AG20443 (cell line): ENCODE measurements at places on chromosomes 11 and 22.

DNA sequence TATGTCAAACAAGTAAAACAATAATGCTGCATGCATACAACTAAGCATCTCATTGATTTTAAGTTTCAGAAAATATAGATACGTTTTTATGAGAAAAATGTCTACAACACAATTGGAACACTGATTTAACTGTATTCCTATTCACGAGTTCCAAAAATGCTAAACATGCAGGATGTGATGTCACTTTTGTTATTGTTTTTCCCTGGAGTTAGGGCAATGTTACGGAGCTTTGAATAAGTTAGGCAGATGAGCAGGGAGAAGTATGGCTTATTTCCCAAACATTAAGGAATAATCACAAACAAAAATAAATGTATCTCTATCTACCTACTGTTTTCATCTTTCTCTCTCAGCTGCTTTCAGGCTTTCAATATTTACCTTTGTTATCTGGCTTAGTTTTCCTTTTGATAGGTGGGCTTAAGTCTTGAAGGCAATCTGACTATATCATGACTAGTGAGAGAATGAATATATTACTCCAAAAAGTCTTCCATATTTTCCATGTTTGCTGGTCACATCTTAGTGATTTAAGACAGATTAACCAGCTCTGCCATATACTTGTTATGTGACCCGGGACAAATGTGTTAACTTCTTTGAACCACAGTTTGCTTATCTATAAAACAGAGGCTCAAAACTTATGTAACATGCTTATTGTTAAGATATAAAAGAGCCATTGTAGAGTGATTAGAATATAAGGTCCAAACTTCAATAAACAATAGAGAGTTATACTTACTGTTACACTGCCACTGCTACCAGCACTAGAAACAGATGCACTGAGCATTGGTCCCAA is 854.4 kb upstream of the CCDC90B start:
- no peak for DNase-seq

DNA sequence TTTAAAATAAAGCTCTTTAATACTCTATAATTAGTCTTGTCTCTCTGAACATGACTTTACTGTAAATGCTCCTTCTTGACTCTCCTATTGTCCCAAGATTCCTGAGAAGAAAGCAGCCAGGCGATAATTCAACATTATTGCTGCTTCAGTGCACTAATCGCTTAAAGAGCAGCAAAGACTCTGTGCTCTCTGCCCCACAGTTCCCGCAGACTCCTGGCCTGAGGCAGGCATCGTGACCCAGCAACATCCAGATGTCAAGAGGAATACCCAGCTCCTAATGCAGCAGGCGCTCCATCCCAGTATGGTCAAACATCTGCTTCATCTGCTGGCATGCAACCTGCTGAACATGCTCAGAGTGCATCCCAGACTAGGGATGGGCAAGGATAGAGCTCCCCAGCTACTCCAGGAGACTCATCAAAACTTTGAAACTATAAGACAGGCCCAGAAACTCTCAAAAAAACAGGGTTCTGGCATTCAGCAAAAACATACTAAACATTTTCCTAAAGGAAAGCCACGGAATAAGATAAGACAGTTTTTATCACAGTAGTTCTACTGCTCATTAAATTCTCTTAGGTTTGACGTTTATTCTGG is 270.0 kb downstream of the SOX6 start:
- DNase-seq = no peak

- no peak for DNase-seq
Measured at GRCh38 chr22:29733362-29734201, 13.8 kb downstream of the CABP7 start.

DNA sequence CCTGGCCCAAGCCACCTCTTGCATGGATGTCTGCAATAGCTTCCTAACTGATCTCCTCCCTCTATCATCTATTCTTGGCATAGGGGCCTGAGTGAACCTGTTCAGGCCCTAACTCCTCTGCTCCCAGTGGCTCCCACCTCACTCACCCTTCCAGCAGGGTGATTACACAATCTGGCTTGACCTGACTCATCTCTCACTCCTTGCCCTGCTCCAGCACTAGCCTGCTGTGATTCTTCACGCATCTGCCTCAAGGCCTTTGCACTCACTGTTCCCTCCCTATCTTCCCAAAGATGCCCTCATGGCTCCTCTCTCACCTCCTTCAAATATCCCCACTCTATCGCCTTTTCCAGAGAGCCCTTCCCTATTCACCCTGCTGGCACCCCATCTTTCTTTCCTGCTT is 10.5 kb downstream of the SCN4B start:
- DNase-seq = no peak

DNA sequence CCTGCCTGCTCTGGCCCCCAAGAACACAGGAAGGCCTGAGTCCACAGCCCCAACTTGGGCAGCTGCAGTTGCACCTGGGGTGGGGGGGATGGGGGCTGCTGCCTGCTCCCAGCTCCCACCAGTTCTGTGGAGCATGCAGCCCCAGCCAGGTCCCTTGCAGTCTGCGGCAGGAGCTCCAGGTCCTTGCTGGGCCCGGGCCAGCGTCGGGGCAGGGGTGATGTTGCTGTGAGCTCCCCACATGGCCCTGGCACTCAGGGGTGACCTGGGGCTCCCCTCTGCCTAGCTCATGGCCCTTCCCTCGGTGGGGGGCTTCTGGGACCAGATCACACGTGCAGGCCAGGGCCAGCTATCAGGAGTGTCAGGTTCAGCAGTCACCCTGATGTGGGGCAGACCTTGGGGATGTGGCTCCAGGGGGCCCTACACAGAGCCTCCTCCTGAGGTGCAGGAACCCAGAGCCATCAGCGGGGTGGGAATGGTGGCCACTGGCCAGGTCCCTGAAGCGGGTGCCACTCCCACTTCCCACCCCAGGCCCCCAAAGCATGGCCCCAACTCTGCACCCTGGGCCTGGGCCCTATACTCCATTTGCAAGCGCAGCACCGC is 10.4 kb upstream of the MED17 start:
- DNase-seq = no peak

DNA sequence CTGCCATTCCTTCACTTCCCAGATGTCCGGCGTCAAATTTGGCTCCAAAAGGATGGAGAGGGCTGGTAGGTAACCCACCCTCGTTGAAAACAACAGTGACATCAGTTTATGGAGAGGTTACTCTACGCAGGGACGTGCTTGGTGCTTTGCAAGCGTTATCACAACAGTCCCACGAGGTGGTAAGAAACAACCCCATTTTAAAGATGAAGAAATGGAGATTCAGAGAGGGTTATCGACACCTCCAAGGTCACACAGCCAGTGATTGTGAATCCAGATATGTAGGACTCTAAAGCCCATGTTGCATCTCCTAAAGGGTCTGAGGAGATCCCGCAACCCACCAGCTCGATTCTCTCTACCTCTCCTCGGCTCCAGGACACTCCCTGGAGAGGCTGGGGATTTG is 773 bp downstream of the MIAT start:
- DNase-seq = no peak

- no peak for DNase-seq
Measured at GRCh38 chr22:48397531-48398180, 1430.0 kb downstream of the BRD1 start.

GRCh38 chr11:19398273-19398672 is 157.5 kb upstream of the E2F8 start:
- DNase-seq = peak; percentile 21

GRCh38 chr11:26017322-26017860 is 314.5 kb upstream of the ANO3 start:
- DNase-seq = no peak

DNA sequence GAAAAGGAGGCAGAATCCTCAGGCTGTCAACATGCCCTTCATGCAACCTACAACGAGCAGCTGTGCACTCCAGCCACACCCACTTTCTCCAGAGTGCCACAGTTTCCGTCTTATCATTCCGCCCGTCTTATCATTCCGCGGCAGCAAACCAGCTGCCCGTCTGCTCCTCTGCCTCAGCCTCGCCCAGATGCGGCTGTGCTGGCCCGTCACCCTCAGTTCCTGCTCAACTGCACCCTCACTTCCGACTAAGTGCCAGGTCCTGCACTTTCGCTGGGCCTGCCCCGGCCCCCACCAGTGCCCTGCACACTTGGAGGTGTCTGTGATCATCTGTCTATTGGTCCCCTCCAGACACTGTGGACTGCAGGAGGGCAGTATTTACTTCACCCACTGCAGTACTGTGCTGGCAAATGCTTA is 43.7 kb downstream of the MICAL3 start:
- peak; percentile 54 for DNase-seq

GRCh38 chr11:118003456-118003855 is 17.3 kb downstream of the IL10RA start:
- no peak for DNase-seq

DNA sequence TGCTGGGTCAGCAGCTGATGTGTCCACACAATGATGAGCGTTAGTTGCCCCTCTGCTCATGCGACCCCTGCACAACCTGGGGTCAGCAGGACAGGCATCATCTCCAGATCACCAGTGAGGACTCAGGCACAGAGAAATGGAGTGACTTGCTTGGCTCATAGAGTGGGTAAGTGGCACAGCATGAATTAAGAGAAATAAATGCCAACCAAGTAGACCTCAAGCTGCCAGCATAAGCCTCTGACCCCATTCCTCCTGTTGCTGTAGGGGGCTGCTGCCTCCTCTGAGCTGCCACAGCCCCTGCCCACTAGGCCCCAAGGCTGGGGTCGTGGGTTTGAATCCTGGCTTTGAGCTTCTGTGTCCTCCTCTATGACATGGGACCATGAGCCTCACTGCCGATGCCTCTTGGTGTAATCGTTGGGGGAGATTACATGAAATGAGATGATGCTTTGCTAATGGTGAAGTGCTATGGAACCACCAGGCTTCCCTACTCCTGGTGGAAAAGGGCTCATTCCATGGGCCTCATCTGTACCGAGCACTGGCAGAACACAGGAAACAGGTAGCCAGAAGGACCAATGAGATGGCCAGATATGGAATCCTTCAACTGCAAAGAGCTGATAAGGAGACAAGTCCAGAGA is 33.6 kb downstream of the LRRC32 start:
- no peak for DNase-seq

DNA sequence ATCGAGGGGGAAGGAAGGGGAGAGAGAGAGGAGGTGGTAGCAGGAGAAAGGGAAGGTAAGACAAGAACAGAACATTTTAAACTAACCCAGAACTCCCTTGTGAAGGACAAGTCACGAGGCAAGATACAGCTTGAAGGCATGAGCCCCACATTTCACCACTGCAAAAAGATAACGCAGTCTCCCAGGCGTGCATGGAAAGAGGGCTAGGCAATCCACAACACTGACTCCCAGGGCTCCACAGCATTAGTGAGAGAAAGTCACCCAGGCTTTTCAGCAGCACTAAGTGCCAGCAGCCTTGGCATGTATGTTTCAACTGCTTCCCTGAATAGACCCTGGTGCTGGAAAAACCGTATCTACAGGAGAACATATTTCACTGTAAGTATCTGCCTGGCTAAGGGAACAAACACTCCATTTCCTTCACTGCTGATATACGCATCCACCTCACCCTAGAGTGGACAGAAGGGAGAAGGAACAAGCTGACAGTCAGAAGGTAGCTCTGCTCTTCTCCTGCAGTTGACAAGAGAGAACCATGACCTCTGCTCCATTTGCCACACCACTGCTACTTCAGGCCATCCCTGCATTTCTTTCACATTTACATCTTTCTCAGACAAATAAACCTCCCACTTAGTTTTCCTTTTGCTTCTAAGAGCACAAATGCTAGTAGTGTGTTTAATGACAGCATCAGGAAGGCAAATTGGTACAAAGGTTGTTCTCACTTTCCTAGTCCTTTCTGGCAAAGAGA is 87.9 kb downstream of the AMBRA1 start:
- DNase-seq = no peak

- DNase-seq = no peak
Measured at GRCh38 chr11:1696608-1697570, at the start of gene KRTAP5-6. KRTAP5-6 (plus strand) TSS chr11:1697195; CDS start chr11:1697246, 51 bp downstream.
